ENCODE measurements at places on chromosomes 1 and 21.

DNA sequence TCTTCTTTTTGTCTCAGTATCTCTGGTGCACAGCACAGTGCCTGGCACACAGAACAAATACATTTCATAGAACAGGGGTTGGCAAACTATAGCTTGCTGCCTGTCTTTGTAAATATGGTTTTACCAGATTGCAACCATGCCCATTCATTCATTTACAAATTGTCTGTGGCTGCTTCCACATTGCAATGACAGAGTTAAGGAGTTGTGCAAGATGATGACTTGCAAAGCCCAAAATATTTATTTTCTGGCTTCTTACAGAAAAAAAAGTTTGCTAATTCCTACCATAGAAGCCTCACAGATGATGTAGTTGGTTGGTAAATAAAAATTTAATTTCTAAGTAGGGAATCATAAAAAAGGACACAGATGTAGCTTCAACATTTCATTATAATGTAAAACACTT is 11.2 kb upstream of the HMGB4 start:
- DNase-seq, result no peak

- DNase-seq, result no peak
Observed at GRCh38 chr1:182122913-182123260, 61.4 kb upstream of the ZNF648 start.

- DNase-seq, result no peak
Observed at GRCh38 chr1:36093226-36093625, 4.5 kb downstream of the ADPRS start.

- DNase-seq, result no peak
Observed at GRCh38 chr1:227913764-227914721, 33.7 kb downstream of the WNT9A start.

GRCh38 chr1:107668762-107669161 is 296.2 kb downstream of the VAV3 start:
- no peak for DNase-seq

GRCh38 chr1:37477946-37478345 is 3.6 kb downstream of the ZC3H12A start:
- no peak for DNase-seq

- DNase-seq, result no peak
Observed at GRCh38 chr1:167250482-167250881, 29.8 kb downstream of the POU2F1 start.

- no peak for DNase-seq
Observed at GRCh38 chr1:200506471-200506870, 96.6 kb upstream of the ZNF281 start.

DNA sequence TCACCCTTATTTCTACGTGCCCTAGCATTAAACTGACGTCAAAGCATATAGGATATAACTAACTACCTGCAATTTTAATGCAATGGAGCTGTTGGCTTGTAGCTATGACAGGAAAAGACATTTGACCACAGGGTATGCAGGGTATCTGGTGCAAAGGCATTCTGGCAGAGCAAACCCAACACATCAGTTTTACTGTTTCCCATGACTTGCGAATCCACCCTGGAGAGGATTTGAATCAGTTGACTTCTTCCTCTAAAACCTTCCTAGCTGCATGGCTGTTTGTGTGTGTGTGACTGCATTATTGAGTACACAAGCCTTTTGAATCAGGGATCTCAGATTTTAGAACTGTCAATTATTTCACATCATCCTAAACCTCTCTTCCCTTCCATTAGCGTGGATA is 41.7 kb upstream of the SYT14 start:
- DNase-seq, result no peak

- no peak for DNase-seq
Observed at GRCh38 chr1:168141871-168142385, 5.2 kb upstream of the GPR161 start.

DNA sequence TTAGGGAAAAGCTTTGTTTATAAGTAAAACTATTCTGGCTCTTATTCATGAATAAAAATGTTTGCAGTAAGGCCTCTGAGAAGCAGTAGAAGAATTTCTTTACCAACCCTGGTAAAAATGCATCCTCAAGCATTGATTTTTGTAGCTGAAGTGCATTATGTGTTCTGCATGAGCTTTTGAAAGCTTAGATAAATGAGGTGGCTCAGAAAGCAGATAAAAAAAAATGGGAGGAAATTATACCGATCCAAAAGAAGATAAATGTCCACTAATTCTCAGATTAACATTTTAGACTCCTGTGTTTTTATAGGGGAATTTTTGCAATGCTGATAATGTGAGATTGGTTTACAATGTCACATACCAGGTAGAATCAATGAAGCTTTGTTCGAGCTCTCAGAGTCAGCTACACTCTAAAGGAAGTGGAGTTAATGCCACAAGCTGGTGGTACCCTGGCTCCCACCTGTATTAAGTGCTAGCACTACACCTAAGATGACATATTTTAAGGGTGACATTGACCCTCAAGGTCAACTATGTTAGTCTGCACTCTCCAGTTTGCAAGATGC is 85.5 kb upstream of the SELENON start:
- DNase-seq, result no peak

- no peak for DNase-seq
Observed at GRCh38 chr1:73674945-73675561, 522.9 kb downstream of the LRRIQ3 start.

- DNase-seq, result no peak
Observed at GRCh38 chr1:246608616-246609376, 42.5 kb downstream of the CNST start.

DNA sequence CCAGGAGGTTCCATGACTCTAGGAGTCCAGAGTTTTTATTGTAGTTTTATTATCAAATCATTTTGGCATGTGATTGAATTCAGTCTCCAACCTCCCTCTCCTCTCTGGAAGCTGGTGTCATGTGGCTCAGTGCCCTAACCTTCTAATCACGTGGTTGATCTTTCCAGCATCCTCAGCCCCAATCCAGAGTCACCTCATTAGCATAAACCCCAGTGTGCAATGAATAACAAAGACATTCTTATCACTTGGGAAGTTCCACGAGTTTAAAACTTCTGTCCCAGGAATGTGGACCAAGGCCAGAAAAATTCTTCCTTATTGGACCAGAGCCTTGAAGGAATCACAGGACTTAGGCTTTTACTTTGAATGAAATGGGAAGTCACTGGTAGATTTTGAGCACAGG is 52.2 kb downstream of the KIRREL1 start:
- DNase-seq, result no peak

DNA sequence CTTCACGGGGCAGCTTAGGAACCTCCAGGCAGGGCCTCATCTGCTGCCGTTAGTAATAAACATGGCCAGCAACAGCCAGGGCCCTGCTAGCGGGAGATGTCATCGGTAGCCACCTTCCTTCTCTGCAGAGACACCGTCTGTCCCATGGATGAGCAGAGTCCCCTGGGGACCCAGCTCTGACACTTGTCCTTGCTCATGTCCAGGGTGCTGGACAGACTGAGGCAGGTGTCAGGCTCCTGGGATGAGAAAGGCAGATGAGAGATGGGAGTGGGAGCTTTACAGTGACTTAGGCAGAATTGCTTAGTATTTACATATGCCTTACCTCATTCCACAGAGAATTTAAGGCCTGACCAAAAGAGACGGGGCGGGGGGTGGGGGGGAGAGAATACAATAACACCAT is 25.0 kb downstream of the CAPN2 start:
- no peak for DNase-seq

DNA sequence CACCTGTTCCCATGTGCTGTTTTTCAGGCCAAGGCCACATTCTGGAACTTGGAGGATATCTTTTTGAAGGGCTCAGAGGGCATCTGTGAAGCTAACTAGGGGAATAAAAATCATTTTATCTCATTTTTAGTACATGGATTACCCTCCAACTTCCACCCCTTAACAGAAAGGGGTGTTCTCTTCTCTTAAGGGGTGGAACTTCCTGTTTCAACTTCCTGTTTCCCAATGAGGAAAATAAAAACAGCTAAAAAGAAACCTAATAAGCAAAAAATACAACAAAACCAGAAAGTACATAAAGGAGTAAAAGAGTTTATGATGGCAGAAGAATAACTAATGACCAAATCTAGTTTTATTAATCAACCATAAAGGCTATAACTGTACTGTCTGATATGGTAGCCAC is 24.8 kb upstream of the SLC22A15 start:
- no peak for DNase-seq

DNA sequence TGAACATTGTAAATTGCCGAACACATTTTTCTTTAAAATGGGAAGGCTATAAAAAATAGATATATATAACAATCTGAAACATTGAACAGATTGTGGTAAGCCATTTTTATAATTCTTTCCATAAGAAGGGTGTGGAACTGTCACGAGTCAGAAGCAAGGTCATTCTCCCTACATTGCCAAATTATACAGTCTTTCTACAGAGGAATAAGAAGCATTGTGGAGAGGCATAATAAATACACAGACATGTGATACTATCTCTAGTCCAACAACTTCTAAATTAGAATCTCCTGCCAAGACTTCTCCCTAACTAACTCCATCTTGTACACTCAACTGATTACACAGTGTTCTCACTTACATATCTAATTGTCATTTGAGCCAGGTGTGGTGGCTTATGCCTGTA is 227.9 kb downstream of the CENPF start:
- no peak for DNase-seq

DNA sequence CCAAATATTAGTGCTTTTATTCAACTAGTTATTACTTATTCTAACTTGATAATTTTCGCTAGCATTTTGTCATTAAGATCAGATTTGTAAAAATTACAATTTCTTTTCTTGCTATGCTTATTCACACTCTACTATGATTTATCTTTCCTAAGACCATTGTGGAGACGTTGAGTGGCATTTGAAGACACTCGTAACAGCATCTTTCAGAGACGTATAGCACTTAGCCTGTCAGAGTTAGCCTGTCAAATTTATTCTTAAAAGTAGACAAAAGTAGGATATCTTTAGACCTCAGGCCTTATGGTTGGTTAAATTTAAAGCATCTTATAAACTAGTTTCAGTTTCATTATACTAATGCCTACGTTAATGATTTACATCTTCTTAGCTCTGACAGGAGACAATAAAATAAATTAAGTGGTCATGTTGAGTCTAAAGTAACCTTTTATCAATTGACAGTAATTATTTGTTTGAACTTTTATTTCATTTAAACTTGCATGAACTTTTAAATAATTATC is 1410.1 kb downstream of the MRPL39 start:
- no peak for DNase-seq

- DNase-seq, result no peak
Observed at GRCh38 chr1:246302251-246302625, 204.8 kb downstream of the SMYD3 start.

GRCh38 chr1:40090652-40091355 is 6.2 kb downstream of the PPT1 start:
- no peak for DNase-seq

GRCh38 chr21:46064870-46065214 is 33.1 kb upstream of the COL6A2 start:
- DNase-seq, result no peak

DNA sequence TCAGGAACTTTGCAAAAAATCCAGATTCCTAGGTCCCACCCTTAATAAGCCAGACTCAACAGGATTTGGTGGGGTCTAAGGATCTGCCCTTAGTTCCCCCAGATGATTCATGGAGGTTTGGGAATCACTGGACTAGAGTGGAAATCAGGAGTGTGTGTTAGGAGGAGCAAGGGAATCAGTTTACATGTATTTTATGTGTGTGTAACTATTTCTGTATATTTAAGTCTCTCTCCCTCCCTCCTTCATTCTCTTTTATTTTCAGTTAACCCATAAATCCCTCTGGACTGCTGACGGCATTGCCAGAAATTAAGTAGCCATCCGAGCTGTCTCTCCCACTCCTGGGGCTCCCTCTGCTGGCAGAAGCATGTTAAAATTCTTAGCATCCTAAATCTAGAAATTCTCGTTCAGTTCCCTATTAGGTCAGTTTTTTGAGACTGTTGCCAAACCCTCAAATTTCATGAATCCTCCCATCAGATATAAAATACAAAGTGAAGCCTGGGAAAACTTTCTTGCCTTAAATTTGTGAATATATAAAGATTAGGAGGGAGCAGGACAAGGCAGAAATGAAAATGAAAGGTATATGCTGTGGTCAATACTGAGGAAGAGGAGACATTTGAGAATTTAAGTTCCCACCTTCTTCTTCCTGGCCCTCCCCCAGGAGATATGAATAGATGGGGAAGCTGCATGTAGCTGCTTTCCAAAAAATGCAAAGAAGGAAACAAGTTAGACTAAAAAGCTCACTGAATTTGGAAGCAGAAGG is 11.7 kb upstream of the HSD11B1 start:
- peak; percentile 27 for DNase-seq

DNA sequence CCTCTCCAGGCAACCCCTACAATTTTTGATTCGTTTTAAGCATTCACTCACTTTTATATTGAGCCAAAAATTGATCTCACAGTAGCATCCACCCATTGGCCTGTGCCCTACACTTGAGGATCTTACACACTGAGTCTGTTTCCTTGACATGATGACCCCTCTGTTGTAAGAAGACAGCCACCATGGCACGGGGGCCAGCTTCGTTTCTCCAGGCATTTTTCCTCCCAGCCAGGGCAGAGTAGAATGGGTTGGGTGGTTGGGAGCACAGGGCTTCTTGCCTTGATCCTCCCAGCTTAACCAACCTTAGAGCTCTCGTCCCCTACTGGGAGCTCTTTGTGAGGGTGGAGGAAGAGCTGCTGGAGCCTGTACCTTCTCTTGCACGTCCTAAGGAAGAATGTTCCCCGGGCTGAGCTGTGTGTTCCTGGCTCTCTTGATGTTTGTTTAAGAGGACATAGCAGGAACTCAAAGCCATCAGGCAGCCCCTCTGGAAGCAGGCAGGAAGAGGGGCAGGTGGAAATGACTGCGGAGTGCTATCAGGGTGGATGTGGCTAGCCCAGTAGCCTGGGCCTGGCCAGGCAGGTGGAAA is 213.2 kb upstream of the TMEM51 start:
- no peak for DNase-seq

DNA sequence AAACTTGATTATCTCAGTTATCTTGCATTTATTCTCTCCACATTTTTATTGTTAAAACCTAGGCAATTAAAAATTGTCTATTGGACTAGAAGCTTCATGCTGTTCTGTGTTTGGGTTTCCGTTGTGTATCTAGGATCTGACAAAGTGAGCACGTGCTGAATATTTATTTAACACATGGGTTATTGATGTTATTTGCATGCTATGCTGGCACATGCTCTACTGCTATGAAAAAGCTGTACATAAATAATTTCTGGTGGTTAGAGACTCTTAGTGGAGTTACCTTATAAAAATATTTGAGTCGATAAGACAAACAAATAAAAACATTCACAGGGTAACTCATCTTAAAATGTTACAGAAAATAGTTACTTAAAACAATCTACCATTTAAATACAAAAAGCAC is 1769.7 kb downstream of the MRPL39 start:
- DNase-seq, result no peak

- no peak for DNase-seq
Observed at GRCh38 chr1:40067851-40068250, 27.3 kb downstream of the CAP1 start.

All from stimulated activated CD8-positive, alpha-beta memory T cell treated with anti-CD3 and anti-CD28 coated beads, Interleukin-2, amount 100 ng/mL, for 1 hour (primary cell).